ENCODE measurements at places on chromosomes 11 and 22.
A peak's percentile ranks its signal among the peaks of the same experiment; 100 is the strongest.

DNA sequence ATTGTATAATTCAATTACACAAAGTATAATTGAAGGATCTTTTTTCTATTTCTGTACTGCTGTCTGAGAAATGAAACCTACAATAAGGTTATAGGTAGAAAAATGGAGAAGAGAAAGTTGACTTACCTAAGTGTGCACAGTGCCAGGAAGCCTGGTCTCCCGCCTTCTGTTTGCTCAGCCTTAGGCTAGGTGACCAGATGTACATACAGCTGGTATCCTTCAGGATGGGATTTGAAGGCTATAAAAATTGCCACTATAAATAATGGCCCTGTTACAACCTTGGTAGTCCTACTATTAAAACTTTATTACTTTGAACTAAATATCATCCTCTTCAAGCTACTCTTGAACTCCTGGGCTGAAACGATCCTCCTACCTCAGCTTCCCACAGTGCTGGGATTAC is 19.7 kb downstream of the OR51E2 start:
- no peak for DNase-seq

DNA sequence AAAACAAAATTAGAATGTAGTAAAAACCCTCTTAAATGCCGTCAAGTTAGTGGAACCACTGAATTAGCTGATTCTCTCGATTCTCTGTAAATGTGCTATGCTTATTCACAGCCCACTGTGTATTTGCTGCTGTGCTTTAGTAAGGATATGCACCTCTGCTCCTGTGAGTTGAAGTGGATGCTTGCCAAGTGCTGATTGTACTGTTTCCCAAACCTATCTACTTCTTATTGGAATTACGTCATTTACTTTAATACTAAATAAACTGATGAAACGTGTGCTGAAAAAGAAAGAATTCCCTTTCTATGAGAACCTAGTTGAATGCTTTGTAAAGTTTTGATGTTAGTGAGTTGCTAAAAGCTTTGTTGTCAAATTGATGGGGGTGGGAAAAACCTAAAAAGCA is 158.4 kb downstream of the LRRC4C start:
- DNase-seq = no peak

- DNase-seq = peak; percentile 75
Observed at GRCh38 chr11:73335204-73335923, 27.3 kb downstream of the ARHGEF17 start.

DNA sequence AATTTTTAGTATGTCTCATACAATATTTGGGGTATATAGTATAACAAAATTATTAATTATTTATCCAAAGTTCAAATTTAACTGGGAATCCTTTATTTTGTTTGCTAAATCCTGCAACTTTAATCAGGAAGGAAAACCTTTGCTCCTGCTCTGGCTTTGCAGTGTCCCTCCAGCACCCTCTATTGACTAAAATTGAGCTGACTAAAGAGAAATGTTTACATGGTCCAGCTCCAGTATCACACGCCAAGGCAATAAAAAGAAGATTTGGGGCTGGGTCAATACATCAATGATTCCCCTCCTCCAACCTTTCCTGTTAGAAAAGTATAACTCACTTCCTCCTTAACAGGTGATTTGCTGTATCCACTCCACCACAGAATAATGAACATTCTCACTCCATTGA is 153.0 kb upstream of the LRRC4C start:
- no peak for DNase-seq

DNA sequence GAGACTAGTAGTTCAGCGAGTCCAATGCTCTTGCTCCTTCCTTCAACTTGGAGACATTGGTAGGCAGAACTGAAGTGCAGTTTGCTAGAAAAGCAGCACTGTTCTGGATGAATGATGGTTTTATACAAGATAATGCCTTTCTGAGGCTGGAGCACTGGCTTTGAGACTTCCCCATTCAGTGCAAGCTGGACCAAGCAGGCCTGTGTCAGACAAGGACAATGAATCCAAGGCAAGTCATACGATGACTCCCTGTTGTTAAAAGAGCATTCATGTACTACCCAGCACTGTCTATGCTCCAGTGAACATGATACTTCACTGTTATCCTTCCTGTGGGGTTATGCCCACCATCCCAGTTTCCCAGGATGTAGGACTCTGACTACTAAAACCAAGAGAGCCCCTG is 242.3 kb upstream of the RAG2 start:
- DNase-seq = no peak

- DNase-seq = no peak
Observed at GRCh38 chr11:87316491-87316890, 278.8 kb downstream of the TMEM135 start.

Data from HFFc6 (cell line).